ENCODE measurements at places on chromosomes 16 and 17. TPM values are rescaled to one million over a fixed set of nuclear protein-coding genes. Genes with fewer than 3 reads are reported as not detected.

Gene SULT1A2
- polyA plus RNA-seq: 1.2 TPM

Gene ACLY
- polyA plus RNA-seq: 26.6 TPM

Gene MNT
- 9.8 TPM for polyA plus RNA-seq

Gene TBX6
- polyA plus RNA-seq: 2.6 TPM

Gene STAT5B
- 51.6 TPM for polyA plus RNA-seq
